Hypothalamus (tissue), 51 donors: ENCODE measurements at places on chromosomes 12 and 14.
A peak's percentile ranks its signal among the peaks of the same experiment; 100 is the strongest.

DNA sequence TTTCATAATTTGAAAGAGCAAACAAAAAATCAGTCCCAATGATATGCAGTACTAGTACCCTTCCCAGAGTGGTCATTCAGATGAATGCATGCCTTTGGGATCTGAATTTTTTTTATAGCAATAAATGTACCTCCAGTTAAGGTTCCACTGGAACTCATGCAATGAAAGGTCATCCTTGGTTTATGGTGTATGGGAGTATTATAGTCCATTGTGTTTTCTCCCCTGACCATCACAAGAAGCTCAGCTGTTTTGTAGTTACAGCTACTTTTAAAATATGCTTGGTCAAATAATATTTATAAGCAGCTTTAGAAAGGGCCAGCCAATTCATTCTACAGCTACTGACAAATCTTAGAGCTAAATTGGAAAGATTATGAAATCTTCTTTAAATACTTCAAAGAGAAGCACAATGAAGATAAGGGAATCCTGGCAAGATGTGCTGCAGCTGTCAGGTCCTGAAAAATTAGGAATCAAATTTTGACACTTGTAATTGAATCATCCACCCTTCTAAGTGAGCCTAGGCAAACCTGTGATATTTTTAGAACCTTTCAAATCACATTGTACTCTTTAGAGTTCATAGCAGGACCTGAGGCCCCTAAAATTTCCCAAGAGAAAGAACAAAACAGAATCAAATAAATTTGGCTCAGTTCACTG is 46.5 kb downstream of the IFT81 start:
- no peak for DNase-seq

GRCh38 chr14:39416072-39416471 is 16.2 kb downstream of the FBXO33 start:
- no peak for DNase-seq

DNA sequence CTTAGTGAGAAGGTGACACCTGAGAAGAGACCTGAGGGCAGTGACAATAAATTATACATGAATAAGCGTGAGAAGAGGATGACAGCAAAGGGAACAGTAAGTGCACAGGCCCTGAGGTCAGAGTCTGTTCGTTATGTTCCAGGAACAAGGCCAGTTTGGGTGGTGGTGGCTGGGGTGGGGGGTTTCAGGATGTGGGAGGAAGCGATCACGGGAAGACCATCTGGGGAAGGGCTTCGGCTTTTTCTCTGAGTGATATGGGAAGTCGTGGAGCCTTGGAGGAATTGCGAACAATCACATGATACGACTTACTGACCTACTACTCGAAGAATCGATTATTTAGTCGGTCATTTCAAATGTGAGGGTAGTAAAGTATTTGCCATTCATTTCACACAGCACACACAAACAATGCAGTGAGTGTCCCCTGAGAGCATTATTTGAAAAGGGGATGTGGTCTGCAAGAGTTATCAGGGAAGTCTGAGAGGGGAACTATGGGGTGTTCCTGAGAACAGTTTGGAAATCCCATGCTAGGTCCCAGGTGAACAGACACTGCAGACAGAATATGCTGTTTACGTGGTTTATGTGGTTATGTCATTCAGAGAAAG is 94.7 kb downstream of the SLC38A1 start:
- DNase-seq: no peak

DNA sequence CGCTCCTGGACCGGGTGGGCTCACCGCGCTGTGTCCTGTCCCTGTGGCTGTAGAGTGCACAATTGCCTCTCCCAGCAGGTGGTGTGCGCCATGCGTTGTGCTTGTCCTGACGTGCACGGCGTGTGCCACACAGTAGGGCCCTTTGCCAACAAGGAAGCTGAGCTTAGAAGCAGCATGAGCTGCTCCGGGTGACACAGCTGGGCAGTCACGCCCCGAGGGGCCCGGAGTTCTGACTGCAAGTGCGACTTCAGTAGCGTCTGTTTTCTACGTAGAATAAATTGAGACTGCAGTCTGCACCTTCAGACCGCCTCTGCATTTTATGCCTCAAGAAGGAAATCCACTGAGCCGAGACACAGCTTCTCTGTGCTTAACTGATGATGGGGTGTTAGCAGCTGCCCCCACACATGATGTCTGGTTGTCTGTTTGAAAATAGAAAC is 81.6 kb downstream of the ADGRD1 start:
- DNase-seq: no peak

- DNase-seq: no peak
These were observed 494 bp downstream of the GCH1 start for GRCh38 chr14:54902143-54902520.

- no peak for DNase-seq
These were observed 691.4 kb upstream of the TBX3 start for GRCh38 chr12:115375186-115375991.

DNA sequence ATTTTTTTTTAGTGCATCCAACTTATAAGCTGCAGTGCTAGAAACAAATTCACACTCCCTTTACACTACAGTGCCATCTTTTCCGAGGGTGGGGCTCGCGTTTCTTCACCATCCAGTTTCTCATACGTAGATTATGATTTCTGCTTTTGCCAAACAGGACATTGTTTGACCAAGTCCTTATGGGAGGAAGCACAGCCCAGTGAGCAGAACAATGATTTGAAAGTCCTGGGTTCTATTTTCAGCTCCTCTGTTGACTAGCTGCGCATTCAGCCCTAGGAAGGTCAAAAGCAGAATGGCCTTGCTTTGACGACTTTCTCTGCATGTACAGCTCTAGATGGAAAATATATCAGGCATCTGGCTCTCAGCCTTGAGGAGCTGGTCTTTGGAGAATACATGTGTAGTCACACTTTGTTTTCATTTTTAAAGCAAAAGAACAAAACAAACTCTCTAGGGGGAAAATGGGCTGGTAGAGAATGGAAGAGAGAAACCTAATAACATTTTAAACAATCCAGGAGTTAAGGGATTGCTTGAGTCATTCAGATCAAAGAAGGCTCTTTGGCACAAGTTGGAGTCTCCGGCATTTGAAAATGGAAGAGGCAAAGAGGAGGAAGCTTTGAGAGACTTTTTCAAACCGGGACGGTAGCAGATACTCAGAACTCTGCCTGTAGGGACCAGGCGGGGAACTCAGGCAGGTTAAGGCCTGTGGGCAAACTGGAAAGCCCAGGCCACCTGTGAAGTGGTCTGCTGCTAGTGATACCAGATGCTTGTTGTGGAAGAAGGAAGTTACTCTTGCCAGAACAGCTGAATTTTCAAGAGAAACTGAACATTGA is 257.3 kb upstream of the PLEKHG7 start:
- DNase-seq: no peak

DNA sequence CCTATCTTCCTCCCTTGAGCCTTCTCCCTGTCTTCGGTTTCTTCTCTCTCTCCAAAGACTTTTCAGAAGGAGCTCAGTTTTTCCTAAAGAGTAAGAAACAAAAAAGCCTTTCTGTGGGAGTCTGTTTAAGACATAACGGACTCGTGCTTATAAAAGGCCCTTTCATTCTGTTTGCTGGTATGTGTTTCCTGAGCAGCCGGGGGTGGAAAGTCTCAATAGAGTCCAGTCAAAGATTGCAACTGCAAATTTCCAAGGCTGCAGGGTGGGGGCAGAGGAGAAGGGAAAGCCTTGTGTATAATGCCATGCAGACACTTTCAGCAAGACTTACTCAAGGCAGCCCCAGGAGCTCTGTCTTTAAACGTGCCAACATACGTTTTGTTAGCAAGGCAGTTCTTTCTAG is 62.2 kb downstream of the GNG2 start:
- DNase-seq: peak; percentile 3

DNA sequence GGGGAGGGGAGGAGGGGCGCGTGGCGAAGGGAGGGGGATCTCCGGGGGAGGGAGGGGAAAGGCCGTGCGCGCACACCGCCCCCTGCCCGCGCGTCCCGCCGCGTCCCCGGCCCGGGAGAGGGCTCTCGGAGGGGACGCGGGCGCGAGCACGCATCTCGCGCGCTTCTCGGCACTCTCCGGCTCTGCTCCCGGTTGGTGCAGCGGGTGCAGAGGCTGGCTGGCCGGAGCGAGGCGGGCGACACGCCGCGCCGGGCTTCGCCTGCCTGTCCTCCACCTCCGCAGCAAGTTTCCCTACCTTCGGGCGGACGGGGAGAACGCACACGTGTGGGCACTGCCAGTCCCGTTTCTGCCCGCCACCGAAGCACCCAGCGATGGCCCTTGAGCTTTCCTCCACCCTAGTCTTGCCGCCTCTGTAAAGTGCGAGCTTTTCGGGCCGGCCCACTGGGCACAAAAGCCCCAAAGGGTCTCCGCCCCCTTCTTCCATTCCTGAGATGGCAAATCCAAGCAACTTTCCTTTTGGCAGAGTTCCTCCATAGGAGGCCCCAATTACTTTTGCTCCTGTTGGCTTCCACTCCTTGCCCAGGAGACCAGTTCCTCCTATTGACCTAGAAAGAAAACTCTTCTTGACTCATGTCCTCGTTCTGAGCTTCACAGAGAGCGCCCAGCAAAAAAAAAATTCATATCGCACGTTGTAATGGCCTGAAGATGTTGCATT is 363 bp upstream of the CSAD start:
- no peak for DNase-seq

- DNase-seq: no peak
These were observed 40.9 kb upstream of the LHX5 start for GRCh38 chr12:113512568-113512967.

DNA sequence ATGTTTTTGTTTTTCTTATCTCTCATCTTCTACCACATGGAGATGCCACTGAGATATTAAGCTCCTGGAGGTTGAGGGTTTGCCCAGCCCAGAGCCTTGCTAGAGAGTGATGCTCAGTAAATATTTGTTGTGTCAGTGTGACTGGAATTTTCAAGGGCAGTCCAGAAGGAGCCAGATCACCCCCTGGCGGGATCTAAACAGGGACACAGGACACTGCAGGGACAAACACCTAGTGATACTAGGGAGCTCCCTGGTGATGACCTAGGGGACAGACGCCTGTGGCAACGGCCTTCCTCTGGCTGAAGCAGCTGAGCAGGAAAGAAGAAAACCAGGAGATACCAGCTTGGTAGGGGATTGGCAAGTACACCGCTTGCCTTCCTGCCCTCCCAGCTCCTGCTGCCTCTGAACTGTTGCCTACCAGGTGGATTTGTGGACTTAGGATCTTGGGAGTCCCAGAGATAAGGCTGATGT is 714.4 kb upstream of the TBX3 start:
- no peak for DNase-seq

- DNase-seq: no peak
These were observed 10.6 kb downstream of the TMEM121 start for GRCh38 chr14:105536691-105537579.

GRCh38 chr12:48128800-48129199 is 9.6 kb downstream of the PFKM start:
- DNase-seq: no peak

DNA sequence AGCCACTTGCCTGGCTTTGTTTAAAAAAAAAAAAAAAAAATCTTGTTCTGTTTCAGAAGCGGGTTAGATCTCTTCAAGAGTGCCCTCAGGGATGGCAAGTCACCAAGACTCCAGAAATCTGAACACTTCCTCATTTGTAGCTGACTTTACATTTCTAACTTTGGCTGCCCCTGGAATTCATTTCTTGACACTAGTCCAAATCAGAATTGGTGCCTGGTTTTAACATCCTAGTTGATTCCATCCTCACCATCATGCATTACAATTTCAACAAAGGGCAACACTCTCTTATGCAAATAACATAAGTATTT is 295.5 kb downstream of the RMST start:
- no peak for DNase-seq

- DNase-seq: no peak
These were observed 636 bp downstream of the ZFYVE21 start for GRCh38 chr14:103716091-103716801.

- DNase-seq: no peak
These were observed 3.7 kb downstream of the SUSD6 start for GRCh38 chr14:69615121-69615495.

DNA sequence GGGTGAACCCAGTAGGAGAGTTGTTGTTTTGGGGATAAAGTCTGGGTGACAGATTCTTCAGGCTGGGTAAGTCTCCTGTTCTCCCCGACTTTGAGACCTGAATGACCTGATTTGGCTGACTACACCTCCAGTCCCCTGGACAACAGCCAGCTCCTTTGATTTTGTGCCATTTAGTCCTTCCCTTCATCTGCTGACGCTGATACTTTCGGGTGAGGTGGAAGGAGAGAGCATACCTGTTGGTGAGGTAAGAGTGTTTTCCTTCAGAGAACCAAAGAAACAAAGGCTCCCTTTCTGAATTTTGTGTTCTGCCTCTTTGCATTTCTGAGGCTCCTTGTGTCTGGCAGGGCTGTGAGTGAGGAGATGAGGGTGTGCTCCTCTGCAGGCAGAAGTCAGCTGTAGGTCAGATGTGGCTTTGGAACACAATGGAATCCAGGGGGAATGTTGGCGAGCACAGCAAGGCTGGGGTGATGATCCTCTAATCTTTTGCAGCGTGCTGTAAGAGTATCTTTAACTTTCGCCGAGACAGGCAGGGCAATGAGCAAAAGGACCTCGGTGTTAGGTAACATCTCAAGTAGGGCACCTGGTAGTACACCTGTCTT is 12.1 kb downstream of the ETV6 start:
- DNase-seq: no peak

- DNase-seq: no peak
These were observed 31.3 kb upstream of the ATF1 start for GRCh38 chr12:50732591-50732990.

- no peak for DNase-seq
These were observed 164.2 kb downstream of the CALM1 start for GRCh38 chr14:90560991-90561390.

- DNase-seq: no peak
These were observed 981.8 kb downstream of the TMEM121 start for GRCh38 chr14:106508216-106508615.

DNA sequence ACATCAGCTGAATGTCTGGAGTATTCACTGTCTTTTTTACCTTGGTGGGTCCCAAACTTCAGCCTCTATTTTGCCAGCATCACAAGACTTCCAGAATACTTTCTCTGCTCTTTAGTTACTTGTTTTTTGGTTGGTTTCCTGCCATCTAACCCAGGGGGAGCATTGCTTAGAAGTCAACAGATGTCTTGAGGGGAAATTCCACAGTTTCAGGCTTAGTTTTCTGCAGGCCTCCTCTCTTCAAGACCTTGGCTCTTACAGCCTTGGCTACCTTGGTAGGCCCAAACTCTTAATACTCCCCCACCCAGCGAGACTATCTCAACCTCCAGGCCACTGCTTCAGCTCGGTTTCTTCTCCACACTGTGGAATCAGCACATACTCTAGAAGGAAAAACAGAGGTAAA is 41.7 kb downstream of the NEDD1 start:
- DNase-seq: no peak

GRCh38 chr12:12899530-12900380 is 8.4 kb downstream of the GPRC5A start:
- DNase-seq: no peak

- no peak for DNase-seq
These were observed 151.5 kb upstream of the PARP11 start for GRCh38 chr12:4024701-4025100.

GRCh38 chr14:35940291-35940690 is 114.2 kb downstream of the BRMS1L start:
- no peak for DNase-seq
